Stimulated activated CD4-positive, alpha-beta T cell treated with anti-CD3 and anti-CD28 coated beads, Interleukin-1b, Interleukin-23, amount 100 ng/mL, for 4 hours (primary cell): ENCODE measurements at places on chromosomes 5 and 9.

GRCh38 chr9:75120686-75121085, 32.4 kb downstream of the OSTF1 start:
- DNase-seq: no peak

DNA sequence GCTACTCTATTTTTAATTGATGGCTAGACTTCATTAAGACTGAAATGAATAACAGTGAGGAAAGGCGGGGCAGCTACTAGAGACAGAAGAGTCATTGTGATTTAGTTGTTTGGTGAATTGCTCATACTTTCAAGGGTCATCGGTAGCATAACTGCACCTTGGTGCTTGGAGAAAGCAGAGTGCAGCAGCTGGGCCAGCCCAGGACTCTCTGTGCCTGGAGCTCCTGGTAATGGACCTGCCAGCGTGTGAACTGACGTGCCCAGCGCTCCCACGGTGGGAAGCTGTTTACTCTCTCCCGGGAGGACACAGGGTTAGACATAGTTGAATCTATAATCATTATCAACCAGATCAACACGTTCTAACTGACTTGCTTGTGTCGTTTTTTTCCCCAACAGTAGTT, 42.9 kb downstream of the LURAP1L start:
- no peak for DNase-seq

DNA sequence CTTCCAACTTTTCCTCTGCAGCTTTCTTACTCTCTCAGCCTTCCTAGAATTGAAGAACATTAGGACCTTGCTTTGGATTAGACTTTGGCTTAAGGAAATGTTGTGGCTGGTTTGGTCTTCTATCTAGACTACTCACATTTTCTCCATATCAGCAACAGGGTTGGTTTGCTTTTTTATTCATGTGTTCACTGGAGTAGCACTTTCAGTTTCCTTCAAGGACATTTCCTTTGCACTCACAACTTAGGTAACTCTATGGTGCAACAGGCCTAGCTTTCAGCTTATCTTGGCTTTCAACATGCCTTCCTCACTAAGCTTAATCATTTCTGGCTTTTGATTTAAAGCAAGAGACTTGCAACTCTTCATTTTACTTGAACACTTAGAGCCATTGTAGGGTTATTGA, 153.1 kb downstream of the CCDC192 start:
- no peak for DNase-seq

DNA sequence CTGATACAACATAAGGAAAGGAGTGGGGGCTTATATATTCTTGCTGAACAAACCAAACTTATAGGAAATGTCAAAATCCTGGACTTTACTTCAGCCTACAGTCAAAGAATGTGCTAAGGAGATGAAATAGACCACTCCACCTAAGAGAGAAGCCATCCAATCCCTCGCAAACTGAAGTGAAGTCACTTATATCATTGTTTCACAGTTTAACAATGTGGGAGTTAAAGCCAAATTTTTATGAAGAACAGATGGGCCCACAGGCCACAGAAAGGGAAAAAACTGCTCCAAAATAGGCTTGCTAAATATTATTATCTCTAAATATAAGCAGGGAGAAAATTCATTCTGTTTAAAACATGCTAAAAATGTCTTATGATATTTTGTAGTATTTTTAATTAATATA, 233.3 kb downstream of the GAS1 start:
- DNase-seq: no peak

GRCh38 chr5:175162036-175162435, 281.9 kb downstream of the DRD1 start:
- no peak for DNase-seq

- DNase-seq: no peak
Observed at GRCh38 chr5:179314606-179315355, 30.5 kb downstream of the ADAMTS2 start.

GRCh38 chr5:59208474-59208873, 625.6 kb downstream of the RAB3C start:
- DNase-seq: no peak

DNA sequence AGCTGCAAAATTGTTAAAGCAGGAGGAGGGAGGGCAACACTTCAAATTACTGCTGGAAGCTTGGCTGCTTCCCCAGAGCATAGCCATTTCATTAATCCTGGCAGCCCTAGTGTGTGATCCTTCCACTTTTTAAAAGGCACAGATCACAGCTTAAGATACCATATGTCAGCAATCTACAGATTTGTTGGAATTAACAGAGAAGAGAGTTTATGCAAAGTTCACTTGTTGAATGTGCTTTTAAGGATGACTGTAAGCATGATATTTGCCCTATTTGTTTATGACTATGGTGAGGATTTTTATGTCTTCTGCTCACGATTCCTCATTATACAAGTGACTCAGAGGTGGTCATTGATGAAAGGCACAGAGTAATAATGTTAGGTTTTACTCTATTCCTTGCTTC, 156.0 kb upstream of the CDKN2B start:
- no peak for DNase-seq

- DNase-seq: no peak
Observed at GRCh38 chr9:91896513-91897121, 53.4 kb downstream of the ROR2 start.

DNA sequence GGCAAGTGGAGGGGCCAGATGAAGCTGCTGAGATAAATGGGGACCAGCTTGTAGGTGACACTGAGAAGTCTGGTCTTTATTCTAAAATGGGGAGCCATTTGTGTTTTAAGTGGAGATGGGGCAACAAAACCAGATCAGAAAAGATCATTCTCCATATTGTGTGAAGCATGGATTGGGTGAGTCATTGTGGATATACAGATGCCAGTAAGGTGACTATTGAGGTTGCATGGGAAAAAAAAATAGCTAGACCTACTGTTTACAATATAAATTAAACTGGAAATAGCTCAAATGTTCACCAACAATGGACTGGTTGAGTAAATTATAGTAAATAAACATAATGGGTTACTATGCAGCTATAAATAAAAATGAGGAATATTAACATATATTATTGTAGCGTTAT, 5.4 kb upstream of the MAP1B start:
- no peak for DNase-seq

GRCh38 chr5:177071666-177072385, 14.9 kb upstream of the FGFR4 start:
- DNase-seq: peak; percentile 75

DNA sequence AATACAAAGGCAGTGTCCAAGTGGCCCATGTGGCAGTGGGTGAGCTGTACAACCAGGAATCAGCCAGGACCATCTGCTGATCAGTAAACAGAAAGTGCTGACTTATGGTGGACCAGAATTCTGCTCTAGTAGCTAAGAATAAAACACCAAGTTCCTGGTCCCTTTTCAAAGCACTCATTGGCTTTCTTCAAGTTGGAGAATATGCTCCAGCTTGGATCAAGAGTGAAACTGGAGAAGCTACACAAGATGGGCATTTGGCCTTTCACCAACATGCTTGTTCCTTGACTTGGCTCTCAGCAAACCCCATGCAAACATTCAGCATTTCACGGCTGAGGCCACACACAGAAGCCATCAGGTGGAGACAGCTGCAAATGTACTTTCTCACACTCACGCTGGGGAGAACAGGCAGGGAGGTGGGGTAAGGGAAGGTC, 32.1 kb downstream of the MARCHF3 start:
- no peak for DNase-seq

DNA sequence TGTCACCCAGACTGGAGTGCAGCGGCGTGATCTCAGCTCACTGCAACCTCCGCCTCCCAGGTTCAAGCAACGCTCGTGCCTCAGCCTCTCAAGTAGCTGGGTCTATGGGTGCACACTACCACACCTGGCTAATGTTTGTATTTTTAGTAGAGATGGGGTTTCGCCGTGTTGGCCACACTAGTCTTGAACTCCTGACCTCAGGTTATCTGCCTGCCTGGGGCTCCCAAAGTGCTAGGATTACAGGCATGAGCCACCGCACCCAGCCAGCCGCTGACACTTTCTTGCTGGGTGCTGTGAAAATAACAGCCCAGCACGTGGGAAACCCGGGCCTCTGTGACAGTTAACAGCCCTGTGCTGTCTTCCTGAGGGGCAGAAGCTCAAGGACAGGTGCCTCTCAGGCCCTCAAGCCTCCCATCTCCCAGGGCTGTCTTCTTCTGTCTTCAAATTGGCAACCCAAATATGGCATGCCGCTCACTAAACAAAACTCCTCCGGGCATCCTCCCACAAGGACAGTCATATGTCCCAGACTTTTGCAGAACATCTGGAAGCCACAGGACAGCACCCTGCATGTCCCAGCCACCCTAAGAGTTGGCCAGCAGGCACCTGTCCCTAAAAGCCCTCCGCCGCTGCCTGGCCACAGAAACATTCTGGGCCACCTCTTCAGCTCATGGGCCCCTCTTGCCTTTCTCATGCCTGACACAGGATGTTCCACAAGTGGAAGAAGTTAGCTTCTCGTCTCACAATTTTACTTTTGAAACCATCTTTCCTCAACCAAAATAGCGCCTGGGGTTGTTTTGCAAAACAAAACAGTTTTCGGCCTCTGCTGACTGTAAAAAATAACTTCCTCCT, 233.6 kb downstream of the SYK start:
- DNase-seq: no peak

- no peak for DNase-seq
Observed at GRCh38 chr5:72179028-72179815, 71.9 kb downstream of the MAP1B start.

GRCh38 chr5:75603371-75603770, 7.9 kb upstream of the ANKDD1B start:
- no peak for DNase-seq

DNA sequence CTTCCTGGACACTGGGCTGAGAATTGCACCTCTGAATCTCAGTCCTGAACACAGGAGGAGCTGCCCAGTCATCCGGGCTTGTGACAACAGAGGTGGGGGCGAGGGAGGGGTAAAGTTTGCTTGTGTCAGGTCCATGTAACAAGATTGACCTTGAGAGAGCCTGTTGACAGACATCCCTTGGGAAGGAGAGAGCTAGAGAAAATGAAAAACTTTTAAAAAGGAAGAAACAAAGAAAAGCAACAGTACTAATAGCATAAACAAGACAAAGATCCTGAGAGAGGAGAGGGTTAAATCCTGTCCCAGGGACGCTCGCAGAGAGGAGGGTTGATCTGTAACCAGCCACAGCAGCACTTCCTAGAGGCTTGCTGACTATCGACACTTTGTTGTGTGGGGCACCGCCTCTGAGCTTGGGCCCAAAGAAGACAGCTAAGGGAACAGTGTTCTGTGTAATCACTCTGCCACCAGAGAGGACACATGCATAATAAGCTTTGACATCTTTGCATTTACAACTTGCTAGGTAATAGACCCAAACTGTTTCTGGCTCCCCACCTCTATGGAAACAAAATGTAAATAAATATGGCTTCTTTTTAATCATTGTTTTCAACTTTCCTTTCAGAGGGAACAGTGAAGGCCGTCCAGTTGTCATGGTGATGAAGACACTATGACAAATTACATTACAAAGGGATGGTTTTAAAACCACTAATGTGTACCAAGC, 363.7 kb downstream of the CSNK1G3 start:
- DNase-seq: no peak

- DNase-seq: no peak
Observed at GRCh38 chr9:106897751-106898150, 34.8 kb downstream of the ZNF462 start.

- DNase-seq: no peak
Observed at GRCh38 chr9:134825025-134825424, 55.6 kb upstream of the FCN2 start.

DNA sequence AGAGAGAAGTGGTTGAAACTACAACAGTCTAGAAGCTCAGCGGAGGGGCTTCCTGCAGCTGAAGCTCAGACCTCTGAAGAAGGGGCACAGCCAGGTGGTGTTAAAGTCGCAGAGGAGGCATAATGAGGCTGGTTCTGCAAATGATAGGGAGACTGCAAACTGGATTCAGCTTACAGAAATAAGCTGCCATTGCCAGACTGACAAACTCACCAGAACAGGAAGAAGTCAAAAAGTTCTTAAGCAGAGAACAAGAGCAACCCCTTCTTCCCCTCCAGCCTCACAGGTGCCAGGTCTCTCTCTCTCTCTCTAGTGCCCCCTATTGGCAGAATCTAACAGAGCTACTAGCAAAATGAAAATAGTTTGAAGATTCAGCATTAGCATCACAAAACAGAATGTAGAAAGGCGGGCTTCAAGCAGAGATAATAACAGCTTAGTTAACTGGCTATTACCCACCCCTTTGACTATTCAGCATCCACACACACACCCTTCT, 76.7 kb downstream of the GRAMD2B start:
- DNase-seq: no peak

GRCh38 chr5:138444774-138445546, 6.1 kb downstream of the REEP2 start:
- DNase-seq: no peak

DNA sequence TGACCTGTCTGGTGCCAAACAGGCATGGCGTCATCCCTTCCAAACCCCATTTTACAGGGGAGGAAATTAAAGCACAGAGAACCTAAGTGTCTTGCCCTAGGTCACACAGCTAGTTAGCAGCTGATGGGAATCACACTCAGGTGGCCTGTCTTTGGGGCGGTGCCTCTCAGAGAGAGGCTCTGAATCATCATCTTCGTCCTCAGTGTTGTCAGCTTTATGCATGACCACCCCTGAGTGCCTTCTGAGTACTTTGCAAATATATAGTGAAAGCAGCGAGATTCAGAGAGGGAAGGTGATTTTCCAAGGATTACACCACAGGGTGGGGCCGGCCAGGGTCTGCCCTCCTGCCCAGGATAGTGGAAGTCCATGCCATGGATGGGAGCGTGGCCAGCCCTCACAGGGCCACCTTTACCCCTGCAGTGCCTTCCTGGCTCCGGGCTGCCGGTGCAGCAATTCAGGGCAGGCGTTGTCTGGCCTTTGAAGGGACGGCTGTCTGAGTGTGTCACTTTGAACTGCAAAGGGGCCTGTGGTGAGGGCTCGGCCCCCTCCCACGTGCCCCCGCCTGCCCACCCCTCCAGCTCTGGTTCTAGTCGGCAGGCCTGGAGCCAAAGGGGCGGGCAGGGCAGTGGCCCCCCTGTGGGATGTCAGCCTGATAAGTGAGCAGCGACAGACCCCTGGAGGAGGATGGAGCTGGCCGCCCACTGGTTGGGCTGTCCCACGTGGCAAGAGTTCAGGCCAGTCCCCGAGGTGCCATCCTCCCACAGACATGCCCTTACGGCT, 16.9 kb downstream of the LMX1B start:
- no peak for DNase-seq

DNA sequence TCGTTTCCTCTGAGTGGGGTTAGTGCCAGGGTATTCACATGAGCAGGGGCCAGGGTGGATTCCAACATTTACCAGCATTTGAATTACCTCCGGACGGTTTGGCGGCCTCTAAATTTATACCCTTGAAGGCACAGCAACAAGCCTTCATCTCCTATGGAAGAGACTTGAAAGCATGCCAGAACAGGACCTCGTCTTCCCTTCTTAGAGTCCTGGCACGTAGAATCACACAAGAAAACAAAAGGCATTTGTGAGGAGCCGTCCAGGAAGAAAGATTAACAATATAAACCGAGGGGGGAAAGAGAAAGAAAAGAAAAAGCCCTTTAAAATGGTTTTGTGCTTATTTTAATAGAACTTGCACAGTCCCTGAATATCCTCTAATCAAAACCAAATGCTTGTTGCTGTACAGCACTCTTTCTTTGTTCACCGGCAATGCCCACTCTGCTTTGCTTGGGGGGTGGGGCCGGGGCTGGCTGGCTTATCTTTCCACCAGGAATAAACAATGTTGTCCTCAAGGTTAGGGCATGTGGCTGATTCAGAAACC, 575.8 kb upstream of the ZNF462 start:
- no peak for DNase-seq

- no peak for DNase-seq
Observed at GRCh38 chr5:93997562-93997961, 256.2 kb upstream of the POU5F2 start.
